ENCODE measurements at places on chromosomes 1 and 21. TPM values are rescaled to one million over a fixed set of nuclear protein-coding genes. Genes with fewer than 3 reads are reported as not detected.

Gene BRDT
- not detected for total RNA-seq

Gene CFAP410
- total RNA-seq = 11.1 TPM

Gene DNAI4
- 1.6 TPM for total RNA-seq

Gene KDF1
- not detected for total RNA-seq

Gene SEMA4A
- 68.2 TPM for total RNA-seq

Gene ATP1A1
- 253 TPM for total RNA-seq

Gene CLDN17
- not detected for total RNA-seq

Gene AADACL4
- not detected for total RNA-seq

Gene ALPL
- not detected for total RNA-seq

Gene LY9
- 4.8 TPM for total RNA-seq

Gene DAB1
- total RNA-seq = 0.46 TPM

Gene GSTM2
- total RNA-seq = 11.9 TPM

Gene RGL1
- 1.8 TPM for total RNA-seq

Gene OR6N1
- not detected for total RNA-seq

Gene PALMD
- total RNA-seq = not detected

Data from activated CD4-positive, alpha-beta memory T cell treated with anti-CD3 and anti-CD28 coated beads for 36 hours (primary cell).